NCI-H2107 (cell line): ENCODE measurements at places on chromosomes 16 and 17.

- no peak for DNase-seq
Observed at GRCh38 chr17:7704601-7705268, at the start of gene EFNB3. TSS of gene EFNB3 (plus strand) at chr17:7705202. CDS start at chr17:7705599, 397 bp downstream.

GRCh38 chr16:88978608-88979346 is 1.8 kb upstream of the CBFA2T3 start:
- DNase-seq: no peak

DNA sequence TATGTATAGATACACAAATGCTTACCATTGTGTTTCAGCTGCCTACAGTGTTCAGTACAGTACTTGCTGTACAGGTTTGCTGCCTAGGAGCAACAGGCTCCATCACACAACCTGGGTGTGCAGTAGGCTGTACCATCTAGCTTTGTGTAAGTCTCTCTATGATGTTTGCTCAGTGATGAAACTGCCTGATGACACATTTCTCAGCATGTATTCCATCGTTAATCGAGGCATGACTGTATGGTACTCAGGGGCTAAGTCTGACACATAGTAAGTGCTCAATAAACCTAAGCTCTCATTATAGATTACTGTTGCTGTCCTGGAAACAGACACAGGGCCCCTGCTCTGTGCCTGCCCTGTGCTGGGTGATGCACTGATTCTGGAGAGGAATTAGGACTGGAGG is 18.1 kb downstream of the KCNJ12 start:
- no peak for DNase-seq

GRCh38 chr17:75685499-75685898 is 18.4 kb downstream of the SAP30BP start:
- DNase-seq: no peak

DNA sequence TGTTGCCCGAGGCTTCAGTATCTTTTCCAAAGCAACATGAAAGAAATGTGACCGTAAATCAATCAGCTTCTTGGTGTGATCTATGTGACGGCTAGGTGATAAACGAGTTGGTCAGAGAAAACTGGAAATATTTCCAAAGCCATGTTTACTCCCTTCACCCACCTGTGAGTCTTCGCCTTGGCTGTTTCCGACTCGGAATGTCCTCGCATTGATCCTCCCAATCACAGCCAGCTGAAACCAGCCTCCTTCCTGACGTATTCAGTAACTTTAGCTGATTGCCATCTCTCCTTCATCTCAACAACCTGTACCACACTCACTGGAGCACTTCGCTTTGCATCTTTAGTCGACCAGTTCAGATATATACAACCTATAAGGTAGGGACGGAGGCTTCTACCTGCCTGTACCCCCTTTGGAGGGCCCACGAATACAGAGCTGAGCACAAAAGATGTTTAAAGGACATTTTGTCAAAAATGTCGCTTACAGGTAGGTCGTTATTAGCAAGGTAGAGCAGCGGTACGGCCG is 705 bp downstream of the KRABD2 start:
- no peak for DNase-seq

DNA sequence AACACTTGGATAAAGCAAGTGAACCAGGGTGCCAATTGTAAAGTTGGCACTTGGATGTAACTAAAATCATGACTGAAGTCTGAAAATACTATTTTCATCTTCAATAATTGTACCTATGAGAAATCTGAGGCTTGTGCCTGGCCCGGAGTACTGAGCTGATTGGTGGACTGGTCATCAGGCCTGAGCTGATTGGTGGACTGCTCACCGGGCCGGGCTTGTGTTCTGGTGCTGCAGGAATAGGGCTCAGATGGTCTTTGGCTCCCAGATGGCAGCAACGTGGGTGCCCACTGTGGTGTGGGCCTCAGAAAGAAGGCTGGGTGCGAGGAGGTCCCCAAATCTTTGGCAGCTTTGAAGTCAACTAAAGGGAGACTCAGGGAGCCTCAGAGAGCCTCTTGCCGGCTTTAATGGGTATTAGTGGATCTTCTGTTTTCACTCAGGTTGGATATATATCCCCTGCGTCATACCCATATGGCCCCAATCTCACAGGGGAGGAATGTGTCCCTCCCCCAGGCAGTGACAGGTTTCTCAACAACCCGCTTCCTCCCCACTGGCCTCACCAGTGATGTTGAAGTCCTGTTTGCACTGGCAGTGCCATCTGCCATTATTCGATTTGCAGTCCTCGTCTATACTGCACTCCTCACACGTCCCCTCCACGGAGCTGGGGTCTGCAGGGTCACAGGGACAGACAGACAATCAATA is 4.7 kb downstream of the UMOD start:
- DNase-seq: no peak

- DNase-seq: no peak
Observed at GRCh38 chr17:46868689-46869187, 17.4 kb downstream of the WNT9B start.

GRCh38 chr16:3725276-3725675 is 8.0 kb upstream of the TRAP1 start:
- no peak for DNase-seq

GRCh38 chr16:87705771-87706277 is 60.0 kb downstream of the KLHDC4 start:
- DNase-seq: no peak

DNA sequence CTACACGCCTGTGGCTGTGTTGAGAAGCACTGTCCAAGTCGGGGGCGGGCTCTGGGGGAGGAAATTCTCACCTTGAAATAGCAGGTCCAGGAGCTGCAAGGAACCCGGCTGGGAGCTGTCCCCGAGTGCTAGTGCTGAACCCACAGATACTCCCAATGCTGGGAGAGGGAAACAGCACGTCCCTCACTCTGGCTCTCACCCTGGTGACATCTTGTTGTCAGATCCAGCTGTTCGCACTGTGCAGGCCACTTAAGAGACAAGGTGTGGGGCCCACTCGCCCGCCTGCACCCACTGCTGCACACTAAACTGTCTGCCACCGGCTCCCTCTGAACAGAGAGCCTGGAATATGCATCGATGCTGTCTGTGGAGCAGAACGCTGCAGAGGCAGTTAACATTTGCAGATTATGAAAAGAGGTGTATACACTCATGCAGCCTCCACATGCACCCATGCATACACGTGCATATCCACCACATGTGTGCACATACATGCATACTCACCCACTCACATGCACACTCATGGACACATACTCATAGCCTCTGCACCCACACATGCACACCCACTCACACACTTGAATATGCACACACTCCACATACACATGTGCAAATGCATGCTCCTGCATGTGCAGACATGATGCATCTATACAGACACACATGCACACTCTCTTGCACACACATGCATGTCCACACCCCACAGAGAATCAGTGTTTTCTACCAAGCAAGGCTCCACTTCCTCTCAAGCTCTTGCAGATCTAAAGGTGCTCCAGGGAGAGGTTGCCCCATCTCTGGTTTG is 42.0 kb downstream of the MGAT5B start:
- no peak for DNase-seq

DNA sequence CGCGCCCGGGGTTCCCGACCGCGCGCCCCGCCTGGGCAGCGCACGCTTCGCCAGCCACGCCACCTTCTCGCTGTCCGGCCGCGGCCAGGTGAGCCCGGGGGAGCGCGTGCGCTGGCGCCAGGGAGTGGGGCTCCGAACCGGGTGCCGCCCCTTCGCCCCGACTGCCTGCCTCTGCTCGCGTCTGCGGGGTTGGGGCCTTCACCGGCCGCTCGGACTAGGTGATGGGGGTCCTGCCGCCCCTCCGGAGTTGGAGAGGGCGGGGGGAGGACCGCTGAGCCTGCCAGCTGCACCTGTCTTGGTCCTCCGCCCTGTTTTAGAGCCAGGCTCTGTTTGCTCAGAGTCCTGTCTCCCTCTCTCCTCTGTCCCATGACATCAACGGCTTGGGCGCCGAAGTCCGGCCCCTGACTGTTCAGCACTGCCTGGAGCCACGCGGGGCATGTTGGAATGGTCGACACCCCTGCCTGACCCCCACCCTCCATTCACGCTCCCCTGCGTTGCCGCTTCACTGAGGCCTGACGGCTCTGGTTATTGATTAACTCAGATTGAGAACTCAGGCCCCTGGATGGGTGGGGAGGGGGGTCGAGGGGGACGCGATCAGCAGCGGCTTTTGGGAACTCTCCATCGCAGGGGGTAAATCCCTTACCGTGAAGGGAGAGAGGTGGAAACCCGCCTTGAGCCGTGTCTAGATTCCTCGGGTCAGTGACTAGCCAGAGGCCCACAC is 748 bp downstream of the SMTNL2 start:
- DNase-seq: no peak

- no peak for DNase-seq
Observed at GRCh38 chr17:9432134-9432885, 143.3 kb downstream of the STX8 start.

DNA sequence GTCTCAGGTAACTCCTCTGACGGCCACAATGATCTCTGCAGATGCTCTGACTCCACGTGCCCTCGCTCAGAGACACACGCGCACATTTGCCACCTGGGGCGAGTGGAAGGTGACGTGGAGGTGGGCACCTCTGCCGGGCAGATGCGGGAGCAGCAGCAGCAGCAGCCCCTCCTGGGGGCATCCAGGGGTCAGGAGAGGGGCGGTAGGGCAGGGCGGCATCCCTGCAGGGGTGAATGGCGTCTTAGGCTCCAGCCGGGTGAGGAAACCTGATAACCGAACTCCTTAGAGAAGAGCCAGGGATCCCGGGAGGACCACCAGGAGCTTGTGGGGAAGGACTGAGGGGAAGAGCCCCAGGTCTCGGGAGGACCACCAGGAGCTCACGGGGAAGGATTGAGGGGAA is 34.6 kb upstream of the CDH15 start:
- DNase-seq: no peak

DNA sequence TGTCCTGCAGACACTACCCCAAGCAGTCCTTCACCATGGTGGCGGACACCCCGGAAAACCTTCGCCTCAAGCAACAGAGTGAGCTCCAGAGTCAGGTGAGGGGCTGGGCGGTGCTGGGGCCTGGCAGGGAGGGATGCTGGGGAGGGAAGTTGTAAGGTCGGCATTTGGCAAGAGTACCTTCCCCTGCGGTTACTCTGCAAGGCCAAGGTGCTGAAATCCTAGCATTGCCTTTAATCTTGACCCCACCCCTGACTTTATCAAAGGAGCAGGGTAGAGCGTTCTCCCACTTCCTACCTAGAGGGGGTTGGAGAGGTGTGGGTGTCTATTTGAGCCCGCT is 20.5 kb downstream of the LASP1 start:
- no peak for DNase-seq

DNA sequence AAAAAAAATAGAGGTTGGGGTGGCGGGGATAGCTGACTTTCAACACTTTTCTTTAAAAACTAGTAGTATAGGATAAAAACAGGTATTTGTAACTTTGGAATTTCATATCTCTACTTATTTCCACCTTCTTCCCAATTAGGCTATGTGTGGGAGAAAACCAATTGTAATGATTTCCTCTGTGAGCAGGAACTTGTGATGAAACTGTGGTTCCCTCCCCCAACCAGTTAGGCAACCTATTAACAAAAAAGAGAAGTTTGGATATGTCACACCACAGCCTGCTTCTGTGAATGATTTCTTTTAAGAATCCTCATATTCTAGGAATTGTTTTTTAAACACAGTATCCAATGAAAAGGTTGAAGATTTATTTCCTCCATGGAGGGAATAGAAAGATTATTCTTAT is 1.9 kb downstream of the IGSF6 start:
- no peak for DNase-seq

- no peak for DNase-seq
Observed at GRCh38 chr16:56233795-56234566, 42.7 kb downstream of the GNAO1 start.

GRCh38 chr16:22785552-22785951 is 28.4 kb upstream of the HS3ST2 start:
- no peak for DNase-seq

- no peak for DNase-seq
Observed at GRCh38 chr17:1055751-1056645, 59.1 kb downstream of the TIMM22 start.

- DNase-seq: no peak
Observed at GRCh38 chr16:19715566-19715965, 2.5 kb downstream of the KNOP1 start.

DNA sequence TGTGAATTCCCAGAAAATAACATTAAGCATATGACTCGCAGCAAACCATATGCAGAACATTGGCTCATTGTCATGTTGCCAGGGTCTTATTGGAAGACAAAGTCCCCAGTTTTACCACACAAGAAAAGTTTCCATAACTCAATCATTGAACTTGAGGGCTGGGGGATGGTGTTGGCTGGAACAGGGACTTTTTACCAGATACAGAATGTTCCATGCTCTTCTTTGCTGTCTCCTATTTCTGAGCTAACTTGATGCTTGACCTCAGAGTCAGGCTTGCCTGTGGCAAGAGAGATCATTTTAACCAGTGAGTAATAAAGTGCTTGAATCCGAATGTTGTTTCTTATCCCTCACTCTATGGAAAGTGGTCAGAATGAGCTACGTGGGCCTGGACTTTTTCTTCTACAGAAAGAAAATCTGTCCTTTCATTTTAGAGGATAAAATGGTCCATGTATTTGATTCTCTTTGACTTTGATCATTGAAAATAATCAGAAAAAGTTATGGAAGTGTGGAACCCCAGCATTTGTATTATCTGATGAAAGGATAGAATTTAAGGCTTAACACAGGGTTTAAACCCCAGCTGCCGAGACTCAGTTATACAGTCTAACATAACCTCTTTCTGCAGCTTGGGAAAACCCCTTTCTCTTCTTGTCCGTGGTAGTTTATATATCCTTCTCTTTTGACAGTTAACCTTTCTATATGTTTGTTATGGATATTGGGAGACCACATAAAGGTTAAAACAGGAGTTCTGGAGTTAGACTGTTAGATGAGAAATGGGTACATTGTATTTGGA is 67.0 kb downstream of the TUBD1 start:
- no peak for DNase-seq

- no peak for DNase-seq
Observed at GRCh38 chr16:64365448-64365931, 756.4 kb downstream of the CDH11 start.

GRCh38 chr16:14062261-14062660 is 8.9 kb upstream of the MRTFB start:
- no peak for DNase-seq

GRCh38 chr16:48393485-48394354 is 8.5 kb upstream of the SIAH1 start:
- no peak for DNase-seq

GRCh38 chr17:36149296-36149820 is 27.1 kb downstream of the TBC1D3B start:
- DNase-seq: no peak

- no peak for DNase-seq
Observed at GRCh38 chr17:81647640-81648012, 8.7 kb downstream of the PDE6G start.

DNA sequence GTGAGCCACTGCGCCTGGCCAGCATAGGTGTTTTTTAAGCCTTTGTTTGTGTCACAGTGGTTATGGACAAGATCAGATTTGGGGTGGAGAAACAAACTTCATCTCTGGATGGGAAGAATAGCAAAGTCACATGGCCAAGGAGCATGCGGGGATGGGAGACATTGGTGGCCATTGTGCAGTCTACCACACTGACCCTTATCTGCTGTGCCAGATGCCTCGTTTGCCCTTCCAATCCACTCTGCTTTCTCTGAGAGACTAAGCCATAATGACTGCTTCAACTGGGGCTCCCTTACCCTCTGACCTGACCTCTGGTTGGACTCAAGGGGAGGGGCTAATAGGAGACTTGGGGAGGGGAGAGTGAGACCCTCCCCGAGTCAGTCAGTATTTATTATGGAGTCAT is 166.8 kb downstream of the PRKCB start:
- no peak for DNase-seq
